Bone marrow (tissue), 2 donors: ENCODE measurements at places on chromosomes 12 and 14.

DNA sequence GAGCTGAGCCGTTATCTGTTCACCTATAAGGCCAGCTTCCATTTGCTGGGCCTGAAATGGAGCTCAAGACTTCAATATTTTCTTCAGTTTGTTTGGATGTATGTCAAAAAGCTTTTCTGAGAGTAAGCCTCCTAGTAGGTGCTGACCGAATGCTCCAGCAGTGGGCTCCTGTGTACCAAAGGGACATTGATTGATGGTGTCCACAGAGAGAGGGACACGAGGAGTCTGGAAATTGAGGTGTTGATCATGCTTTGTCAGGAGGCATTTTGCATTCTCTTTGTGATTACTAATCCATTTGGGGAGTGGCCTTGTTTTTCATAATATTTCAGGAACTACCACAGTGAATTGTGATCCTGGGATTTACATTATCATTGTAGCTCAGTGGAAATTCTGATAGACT, 107.7 kb upstream of the SLC38A2 start:
- no peak for DNase-seq

DNA sequence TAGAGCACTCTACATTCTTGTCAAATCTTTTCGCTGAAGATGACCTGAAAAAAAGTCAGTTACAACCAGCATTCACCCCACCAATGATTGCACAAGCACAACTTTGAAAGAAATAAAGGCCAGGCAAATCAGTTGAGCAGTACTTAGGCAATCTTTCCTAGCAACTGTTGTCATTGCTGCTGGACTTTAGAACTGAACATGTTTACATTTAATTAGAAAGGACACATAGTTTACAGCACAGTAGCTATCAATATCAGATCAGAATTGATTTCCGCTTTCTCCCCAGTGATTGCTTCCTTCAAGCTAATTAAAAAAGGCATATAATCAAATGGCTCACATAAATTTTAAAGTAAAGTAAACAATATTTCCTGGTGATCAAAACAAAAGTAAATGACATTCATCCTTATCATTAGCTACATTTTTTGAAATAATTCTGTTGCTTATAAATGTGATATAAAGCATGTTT, 128.4 kb downstream of the FOXA1 start:
- DNase-seq, result no peak

DNA sequence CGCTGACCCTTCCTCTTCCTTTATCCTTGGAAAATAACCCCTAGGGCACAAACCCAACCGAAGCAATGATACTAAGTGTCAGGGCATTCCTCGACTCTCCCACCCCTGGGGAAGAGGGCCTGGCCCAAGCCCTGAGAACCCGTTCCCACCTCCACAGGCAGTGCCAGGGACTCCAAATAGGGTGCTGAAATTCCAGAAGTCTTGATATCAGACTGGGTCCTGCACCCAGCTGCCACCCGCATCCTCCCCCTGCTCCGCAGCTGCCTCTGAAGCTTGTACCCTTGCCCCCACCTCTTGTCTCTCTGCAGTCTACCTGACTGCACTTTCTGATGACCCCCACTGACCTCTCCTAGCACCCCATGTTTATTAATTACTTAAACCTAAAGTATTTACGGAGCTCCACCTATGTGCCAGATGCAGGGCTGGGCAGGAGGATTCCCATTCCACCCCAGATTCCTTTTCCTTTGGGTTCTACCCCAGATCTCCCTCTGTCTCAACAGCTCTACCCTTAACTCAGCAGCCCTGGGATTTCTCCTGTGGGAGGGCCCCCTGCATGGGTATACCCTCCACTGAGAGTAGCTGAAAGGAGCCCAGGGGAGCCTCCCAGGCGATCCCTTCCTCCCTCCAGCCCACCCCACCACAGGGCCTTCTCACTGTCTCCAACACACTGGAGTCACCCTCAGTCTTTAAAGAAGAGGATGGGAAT, 4.1 kb upstream of the KRT18 start:
- DNase-seq, result no peak

DNA sequence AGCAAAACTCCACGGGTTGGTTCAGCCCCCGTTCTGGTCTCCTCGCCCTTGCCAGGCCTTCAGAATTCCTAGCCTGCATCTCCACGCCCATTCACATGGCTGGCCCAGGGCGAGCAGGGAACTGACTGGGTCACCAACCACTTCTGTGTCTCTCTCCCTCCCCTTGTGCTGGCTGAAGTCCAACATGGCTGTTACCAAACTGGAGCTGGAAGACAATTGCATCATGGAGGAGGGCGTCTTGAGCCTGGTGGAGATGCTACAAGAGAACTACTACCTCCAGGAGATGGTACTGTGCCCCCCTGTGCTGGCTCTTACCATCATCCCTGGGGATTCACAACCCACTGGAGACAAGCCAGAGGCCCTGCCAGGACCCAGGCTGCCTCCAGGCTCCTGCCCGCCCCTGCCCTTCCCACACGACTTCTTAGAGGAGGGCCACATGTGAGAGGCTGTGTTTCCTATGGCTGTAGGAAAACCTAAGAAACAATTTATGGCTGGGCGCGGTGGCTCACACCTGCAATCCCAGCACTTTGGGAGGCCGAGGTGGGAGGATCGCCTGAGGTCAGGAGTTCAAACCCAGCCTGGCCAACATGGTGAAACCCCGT, 9.9 kb downstream of the LRRC74A start:
- DNase-seq, result no peak
